Thymus (tissue), 14 donors: ENCODE measurements at places on chromosomes 2 and 18. TPM values are rescaled to one million over a fixed set of nuclear protein-coding genes. Genes with fewer than 3 reads are reported as not detected.

GRCh38 chr2:20093263-20094141, 42.1 kb upstream of the LAPTM4A start:
- H3K36me3 ChIP-seq, result no peaks in the 10 kb centered on the region
- H3K4me3 ChIP-seq, result no peak overlapping the region
- H3K27ac ChIP-seq, result no peak overlapping the region
- peaks cover 3% of the 10 kb centered on the region for H3K4me1 ChIP-seq
- H3K27me3 ChIP-seq, result peaks cover 6% of the 10 kb centered on the region
- DNase-seq, result no peak

- no peak for DNase-seq
- no peak overlapping the region for H3K4me3 ChIP-seq
- H3K27ac ChIP-seq, result no peak overlapping the region
- H3K4me1 ChIP-seq, result no peaks in the 10 kb centered on the region
- H3K27me3 ChIP-seq, result no peaks in the 10 kb centered on the region
Observed at GRCh38 chr2:187527262-187527661, 27.0 kb downstream of the TFPI start.

DNA sequence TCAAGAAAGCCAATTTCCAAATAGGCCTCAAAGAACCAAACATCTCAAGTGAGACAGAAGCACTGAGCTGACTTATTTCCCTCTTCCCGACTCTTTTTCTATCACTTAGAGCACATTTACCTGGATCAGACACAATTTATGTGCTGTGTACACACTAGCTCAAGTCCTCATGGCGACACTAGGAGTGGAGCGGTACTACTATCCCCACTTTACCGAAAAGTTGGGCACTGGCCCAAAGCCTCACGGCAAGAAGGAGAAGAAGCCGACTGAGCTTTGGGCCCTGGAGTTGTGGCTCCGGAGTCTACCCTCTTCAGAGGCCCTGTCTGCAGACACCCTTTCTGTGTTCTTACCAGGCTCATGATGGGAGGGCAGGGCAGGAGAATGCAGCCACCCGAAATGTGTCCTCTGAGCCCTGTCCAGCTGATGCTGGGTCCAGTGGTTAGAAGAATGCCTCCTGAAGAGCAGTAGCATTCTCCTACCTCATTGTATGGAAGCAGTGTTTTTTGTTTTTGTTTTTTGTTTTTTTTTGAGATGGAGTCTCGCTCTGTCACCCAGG, 91.7 kb upstream of the CNGA3 start:
- H3K36me3 ChIP-seq, result no peaks in the 10 kb centered on the region
- no peak overlapping the region for H3K4me3 ChIP-seq
- DNase-seq, result no peak
- no peak overlapping the region for H3K27ac ChIP-seq
- H3K4me1 ChIP-seq, result no peaks in the 10 kb centered on the region

DNA sequence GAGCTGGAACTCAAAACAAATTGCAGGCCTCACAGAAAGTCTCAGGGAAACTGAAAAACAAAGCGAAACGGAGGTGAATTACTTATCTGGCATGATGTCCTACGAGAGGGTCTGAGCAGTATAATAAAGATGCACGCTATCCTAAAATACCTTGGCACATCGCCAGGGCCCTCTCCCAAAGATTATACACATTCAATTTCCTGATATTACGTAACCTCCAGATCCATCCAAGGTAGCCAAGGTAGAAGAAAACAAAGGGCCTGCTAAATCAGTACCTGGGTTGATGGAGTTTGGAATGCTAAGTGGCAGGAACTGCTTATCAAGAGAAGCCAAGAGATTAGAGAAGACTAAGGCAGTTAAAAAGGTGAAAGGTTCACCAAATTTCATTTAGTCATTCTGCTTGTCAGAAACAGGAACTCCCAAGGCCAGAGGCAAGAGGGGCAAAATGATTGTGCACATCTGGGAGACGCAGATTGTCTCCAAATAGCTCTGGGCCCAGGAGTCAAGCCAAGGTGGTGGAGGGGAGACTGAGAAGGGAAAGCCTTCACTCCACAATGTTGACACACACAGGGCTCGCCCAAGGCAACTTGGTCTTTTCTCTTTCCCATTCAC, 236.8 kb upstream of the ATP5MC3 start:
- H3K27ac ChIP-seq, result no peak overlapping the region
- no peak for DNase-seq
- no peak overlapping the region for H3K4me3 ChIP-seq
- H3K4me1 ChIP-seq, result no peaks in the 10 kb centered on the region

- no peaks in the 10 kb centered on the region for H3K27me3 ChIP-seq
- no peak overlapping the region for H3K4me3 ChIP-seq
- no peak for DNase-seq
- H3K27ac ChIP-seq, result no peak overlapping the region
- no peaks in the 10 kb centered on the region for H3K4me1 ChIP-seq
- no peaks in the 10 kb centered on the region for H3K36me3 ChIP-seq
Observed at GRCh38 chr2:198710562-198710961, 747.2 kb downstream of the SATB2 start.

DNA sequence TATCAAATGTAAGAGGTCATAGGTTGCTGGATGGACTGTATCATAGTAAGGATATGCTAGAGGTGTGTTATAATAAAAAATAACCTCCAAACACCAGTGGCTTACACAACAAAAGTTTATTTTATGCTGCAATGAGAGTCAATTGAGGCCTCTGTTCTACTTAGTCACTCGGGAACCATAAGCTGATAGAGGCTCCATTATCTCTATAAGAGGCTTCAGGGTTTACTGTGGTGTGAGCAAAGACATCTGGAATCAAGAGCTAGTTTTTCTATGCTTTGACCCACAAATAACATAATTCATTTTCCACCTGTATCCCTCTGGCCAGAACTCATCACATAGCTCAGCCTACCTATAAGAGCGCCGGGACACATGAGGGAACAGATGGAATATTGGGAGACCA, 47.5 kb upstream of the NEMP2 start:
- no peak overlapping the region for H3K4me3 ChIP-seq
- no peaks in the 10 kb centered on the region for H3K36me3 ChIP-seq
- DNase-seq, result no peak
- peaks cover 3% of the 10 kb centered on the region for H3K4me1 ChIP-seq
- H3K27ac ChIP-seq, result no peak overlapping the region
- no peaks in the 10 kb centered on the region for H3K27me3 ChIP-seq

DNA sequence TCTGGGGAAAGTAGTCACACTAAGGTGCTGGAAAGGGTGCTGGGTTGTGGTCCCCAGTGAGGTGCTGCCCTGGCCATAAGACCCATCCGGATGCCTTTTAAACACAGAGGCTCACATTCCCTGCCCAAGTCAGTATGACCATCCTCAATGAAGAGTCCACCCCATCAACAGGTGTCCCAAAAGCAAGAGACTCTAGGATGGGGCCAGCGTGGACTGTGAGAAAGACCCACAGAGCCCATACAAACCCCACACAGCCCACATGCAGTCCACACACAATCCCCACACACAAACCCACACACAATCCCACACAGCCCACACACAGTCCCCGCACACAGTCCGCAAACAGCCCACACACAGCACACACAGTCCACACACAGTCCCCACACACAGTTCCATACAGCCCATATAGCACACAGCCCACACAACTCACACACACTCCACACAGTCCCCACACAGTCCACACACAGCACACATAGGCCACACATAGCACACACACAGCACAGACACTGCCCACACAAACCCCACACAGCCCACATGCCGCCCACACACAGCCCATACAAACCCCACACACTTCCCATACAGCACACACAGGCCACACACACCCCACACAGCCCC, 241.4 kb upstream of the SALL3 start:
- H3K4me3 ChIP-seq, result no peak overlapping the region
- H3K27ac ChIP-seq, result no peak overlapping the region
- DNase-seq, result no peak
- no peaks in the 10 kb centered on the region for H3K4me1 ChIP-seq
- no peaks in the 10 kb centered on the region for H3K27me3 ChIP-seq
- H3K36me3 ChIP-seq, result no peaks in the 10 kb centered on the region

- H3K4me1 ChIP-seq, result no peaks in the 10 kb centered on the region
- no peak overlapping the region for H3K27ac ChIP-seq
- no peaks in the 10 kb centered on the region for H3K27me3 ChIP-seq
- H3K4me3 ChIP-seq, result no peak overlapping the region
Observed at GRCh38 chr18:72325307-72325706, 218.8 kb downstream of the CBLN2 start.

DNA sequence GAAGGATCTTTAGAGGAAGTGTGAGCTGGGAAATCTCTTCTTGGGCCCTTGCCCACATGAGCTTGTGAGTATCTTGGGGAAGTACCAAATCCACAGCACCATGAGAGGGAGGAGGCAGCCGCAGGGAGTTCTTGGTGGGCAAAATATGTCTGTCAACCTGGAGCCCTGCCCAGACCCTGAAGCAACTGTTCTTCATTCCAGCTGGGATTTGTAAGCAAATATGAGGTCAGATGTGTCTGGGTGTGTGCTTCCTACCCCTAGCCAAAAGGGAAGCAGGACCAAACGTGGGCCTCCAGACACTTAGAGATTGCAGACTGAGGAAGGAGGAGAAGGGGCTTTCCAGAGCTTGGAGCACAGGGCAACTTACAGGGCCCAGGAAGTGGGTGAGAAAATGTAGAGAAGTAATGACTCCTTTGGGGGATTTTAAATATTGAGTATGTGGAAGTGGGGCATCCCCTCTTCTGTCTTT, 41.9 kb downstream of the TMEM247 start:
- no peak overlapping the region for H3K4me3 ChIP-seq
- H3K4me1 ChIP-seq, result no peaks in the 10 kb centered on the region
- DNase-seq, result no peak
- no peaks in the 10 kb centered on the region for H3K27me3 ChIP-seq
- no peaks in the 10 kb centered on the region for H3K36me3 ChIP-seq

- H3K4me3 ChIP-seq, result no peak overlapping the region
- no peaks in the 10 kb centered on the region for H3K27me3 ChIP-seq
- no peak overlapping the region for H3K27ac ChIP-seq
- no peaks in the 10 kb centered on the region for H3K36me3 ChIP-seq
- no peaks in the 10 kb centered on the region for H3K4me1 ChIP-seq
Observed at GRCh38 chr18:26908906-26909305, 43.4 kb upstream of the AQP4 start.

GRCh38 chr2:203730076-203730729, 23.8 kb downstream of the CD28 start:
- DNase-seq, result no peak
- no peak overlapping the region for H3K4me3 ChIP-seq
- no peak overlapping the region for H3K27ac ChIP-seq
- H3K4me1 ChIP-seq, result peaks cover 16% of the 10 kb centered on the region
- no peaks in the 10 kb centered on the region for H3K27me3 ChIP-seq

- H3K27ac ChIP-seq, result no peak overlapping the region
- H3K4me3 ChIP-seq, result no peak overlapping the region
- H3K4me1 ChIP-seq, result no peaks in the 10 kb centered on the region
- no peaks in the 10 kb centered on the region for H3K27me3 ChIP-seq
Observed at GRCh38 chr2:47194410-47194809, 39.3 kb upstream of the STPG4 start.

DNA sequence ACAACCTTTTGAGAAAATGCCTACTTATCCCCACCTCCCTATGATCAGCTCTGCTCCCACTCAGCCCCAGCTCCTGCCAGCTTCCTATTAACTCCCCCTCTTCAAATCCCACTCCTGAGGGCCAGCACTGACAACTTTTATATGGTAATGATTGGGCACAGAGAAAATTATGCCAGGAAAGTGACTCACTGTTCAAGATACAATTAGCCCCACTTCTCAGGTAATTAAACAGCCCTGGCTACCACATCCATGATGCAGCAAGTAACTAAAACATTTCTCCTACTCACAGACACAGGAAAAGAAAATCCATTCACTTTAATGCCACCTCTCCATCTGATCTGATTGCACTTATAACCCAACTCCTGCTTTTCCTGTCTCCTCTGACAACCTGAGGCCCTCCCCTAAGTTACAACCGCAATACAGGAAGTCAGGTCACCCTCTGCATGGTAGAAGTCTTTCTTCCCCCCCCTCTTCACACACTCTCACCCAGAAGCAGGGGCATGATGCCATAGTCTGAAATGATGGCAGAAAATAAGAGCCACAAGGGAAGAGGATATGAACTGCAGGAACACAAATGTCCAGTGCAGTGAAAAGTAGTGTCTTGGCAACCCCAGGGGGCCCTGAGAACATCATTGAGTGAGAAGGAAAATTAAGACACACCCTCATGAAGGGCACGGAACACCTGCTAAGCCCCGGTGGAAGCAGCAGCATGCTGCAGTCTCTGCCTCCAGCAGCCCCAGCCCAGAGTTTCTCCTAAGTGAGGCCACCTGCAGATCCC, 54.4 kb downstream of the STK39 start:
- peak; percentile 83 for DNase-seq
- H3K4me3 ChIP-seq, result peak overlapping the region; percentile 18
- peaks cover 51% of the 10 kb centered on the region for H3K4me1 ChIP-seq
- peak overlapping the region; percentile 88 for H3K27ac ChIP-seq
- H3K27me3 ChIP-seq, result no peaks in the 10 kb centered on the region
- no peaks in the 10 kb centered on the region for H3K36me3 ChIP-seq

DNA sequence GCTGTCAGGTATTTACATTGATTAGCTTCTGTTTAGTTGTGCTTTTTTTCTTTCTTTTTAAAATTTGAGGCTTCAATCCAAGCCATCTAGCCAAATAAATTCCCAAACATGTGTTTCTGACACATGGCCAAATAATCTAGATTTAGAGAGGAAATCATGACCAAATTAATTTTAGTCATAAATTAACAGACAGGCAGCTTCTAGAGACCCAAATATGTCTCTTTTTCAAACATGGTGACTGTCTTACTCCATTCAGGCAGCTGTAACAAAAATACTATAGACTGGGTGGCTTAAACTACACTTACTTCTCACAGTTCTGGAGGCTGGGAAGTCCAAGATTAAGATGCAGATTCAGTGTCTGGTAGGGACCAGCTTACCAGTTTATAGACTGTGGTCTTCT, 23.2 kb upstream of the NAB1 start:
- H3K4me3 ChIP-seq, result no peak overlapping the region
- no peaks in the 10 kb centered on the region for H3K36me3 ChIP-seq
- H3K4me1 ChIP-seq, result peaks cover 7% of the 10 kb centered on the region

DNA sequence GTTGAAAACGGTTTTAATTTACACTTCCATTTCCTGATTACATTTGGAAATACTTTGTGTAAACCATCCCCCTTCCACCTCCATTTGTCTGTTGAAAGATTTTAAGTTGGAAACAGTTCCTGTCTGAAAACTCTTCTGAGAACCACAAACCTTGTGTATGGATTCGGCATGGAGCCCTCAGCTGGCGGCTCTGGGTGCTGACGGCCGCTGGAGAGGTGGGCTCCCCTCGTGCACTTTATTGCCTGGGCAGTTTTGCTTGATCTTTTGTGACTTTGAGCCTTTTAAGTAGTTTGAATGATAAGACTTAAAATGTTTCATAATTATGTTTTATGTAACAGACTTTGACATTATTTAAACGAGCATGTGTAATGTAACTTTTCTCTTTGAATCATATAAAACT, 11.1 kb downstream of the KLF11 start:
- no peak overlapping the region for H3K4me3 ChIP-seq
- no peak overlapping the region for H3K27ac ChIP-seq
- peaks cover 23% of the 10 kb centered on the region for H3K27me3 ChIP-seq

Gene DSG3
- 42.1 TPM for polyA plus RNA-seq

Gene GRB14
- 0.41 TPM for polyA plus RNA-seq

Gene EFR3B
- polyA plus RNA-seq, result 0.18 TPM

Gene NYAP2
- polyA plus RNA-seq, result 0.02 TPM

Gene UGT1A10
- 0.39 TPM for polyA plus RNA-seq

Gene MGAT4A
- 24.4 TPM for polyA plus RNA-seq

Gene NIF3L1
- polyA plus RNA-seq, result 26.2 TPM

Gene DAW1
- 0.34 TPM for polyA plus RNA-seq

Gene LONRF2
- polyA plus RNA-seq, result 0.62 TPM

Gene KLHL41
- polyA plus RNA-seq, result 4.7 TPM

Gene RPE
- 22.2 TPM for polyA plus RNA-seq
